Epithelial cell of prostate (primary cell): ENCODE measurements at places on chromosomes 4 and X.

DNA sequence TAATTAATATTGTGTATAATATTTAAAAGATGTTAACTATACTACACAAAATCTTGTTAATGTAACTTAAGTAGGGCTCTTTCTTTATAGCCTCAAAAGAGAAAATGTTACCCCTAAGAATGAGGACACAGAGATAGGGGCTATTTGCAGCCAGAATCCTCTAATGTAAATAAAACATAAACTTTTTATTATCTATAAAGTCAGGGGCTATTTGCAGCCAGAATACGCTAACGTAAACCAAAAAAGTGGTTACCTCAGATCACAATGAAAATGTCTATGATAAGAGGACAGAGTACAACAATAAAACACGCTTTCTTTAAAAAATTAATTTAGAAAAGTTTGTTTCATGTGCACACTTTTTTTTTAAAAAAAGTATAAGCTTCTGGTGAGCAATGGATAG, 229.9 kb upstream of the PITX2 start:
- no peak for DNase-seq

- no peak for DNase-seq
Observed at GRCh38 chr4:171719691-171720090, 93.5 kb upstream of the GALNTL6 start.

DNA sequence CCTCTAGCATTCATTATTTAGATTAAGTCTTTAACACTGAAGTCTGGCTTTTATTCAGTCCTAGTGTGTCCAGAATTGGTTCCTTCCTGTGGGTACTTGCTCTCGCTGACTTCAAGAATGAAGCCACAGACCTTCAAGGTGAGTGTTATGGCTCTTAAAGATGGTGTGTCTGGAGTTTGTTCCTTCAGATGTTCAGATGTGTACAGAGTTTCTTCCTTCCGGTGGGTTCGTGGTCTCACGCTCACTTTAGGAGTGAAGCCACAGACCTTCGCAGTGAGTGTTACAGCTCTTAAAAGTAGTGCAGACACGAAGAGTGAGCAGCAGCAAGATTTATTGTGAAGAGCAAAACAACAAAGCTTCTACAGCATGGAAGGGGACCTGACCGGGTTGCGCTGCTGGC, 860.6 kb downstream of the STIM2 start:
- no peak for DNase-seq

DNA sequence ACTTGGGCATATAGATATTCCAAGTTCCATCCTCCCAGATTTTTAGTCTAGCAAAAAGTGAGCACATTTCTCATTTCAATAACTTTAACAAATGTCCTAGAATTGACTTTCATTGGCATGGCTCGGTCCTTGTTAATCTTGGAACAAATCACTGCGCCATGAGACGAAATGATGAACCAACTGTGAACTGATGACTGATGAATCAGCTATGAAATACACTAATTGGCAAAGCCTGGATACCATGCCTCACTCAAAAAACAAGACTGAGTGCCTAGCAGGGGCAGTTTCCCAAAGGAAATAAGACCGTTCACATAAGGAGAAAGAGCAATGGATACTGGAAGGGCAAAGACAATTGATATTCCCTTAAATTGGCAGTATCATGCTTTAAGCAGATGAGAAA, 248.6 kb upstream of the VEGFC start:
- no peak for DNase-seq

- peak; percentile 41 for DNase-seq
Observed at GRCh38 chr4:189294574-189294973, 646.1 kb upstream of the FRG1 start.

DNA sequence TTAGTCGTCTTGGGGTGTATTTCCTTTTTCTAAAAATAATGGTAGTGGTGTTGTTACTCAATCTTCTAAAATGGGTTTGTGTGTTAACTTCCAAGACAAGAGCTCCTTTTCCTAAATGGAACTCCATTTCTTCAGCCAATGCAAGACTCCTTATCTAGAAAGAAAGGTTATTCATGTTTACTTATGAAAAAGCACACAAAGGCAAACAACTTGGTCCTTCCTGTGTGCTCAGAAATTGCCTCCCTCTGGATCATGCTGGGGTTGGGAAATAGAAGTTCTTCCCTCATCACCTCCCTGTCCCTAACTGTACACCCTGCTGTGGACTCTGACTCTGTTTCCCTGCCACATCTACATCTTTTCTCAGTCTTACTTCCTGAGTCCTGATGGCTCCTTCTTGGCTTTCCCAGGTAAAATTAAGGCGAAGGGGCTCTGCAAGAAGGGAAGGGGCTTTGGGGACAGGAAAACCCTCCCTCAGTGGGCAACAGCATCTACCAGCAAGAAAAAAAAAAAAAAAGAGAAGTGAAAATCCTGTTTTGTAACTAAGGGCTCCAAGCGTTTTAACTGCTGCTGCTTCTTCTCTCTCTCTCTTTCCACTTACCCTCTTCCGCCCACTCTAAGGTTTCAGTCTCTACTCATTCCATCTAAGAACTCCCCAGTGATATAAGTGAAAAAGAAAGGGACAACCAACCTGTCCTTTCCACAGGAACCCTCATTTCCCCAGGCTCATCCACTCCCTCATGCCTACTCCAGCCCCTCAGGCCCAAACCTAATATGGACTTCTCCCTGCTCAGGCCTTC, 19.8 kb upstream of the TASL start:
- DNase-seq, result no peak

DNA sequence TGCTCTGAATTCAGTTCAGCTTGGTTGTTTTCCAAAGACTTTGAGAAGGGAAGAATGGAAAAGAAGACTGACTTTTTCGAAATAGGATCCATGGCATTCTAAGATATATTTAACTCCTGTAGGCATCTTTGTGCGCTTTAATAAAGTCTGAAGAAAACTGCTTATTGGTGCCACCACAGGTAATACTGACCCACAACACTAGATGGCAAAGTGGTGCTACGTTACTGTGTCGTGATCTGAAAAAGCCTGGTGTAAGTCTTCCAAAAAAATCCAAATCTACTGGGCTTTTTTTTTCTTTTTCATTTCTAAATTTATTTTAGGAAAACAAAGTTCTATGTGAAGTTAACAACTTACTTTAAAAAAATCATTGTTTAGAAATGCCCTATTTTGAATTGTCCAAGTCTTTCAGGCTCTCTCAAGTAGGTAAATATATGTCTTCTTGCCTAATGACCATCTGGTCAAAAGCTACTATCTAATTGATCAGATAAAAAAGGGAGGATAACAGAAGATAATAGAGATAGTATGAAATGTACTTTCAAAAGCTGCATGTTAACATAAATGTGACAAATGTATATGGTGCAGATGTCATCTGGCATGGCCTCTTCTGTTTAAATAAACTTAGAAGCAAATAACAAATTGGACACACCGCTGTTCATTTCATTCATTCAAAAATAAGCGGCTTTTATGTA, 47.0 kb upstream of the MID1IP1 start:
- no peak for DNase-seq
